ENCODE measurements at places on chromosomes 2 and 18. TPM values are rescaled to one million over a fixed set of nuclear protein-coding genes. Genes with fewer than 3 reads are reported as not detected.

- no peak for ATAC-seq
Measured at GRCh38 chr18:34723143-34723542, 13.0 kb downstream of the DTNA start.

- ATAC-seq = no peak
Measured at GRCh38 chr2:79373358-79374130, 139.3 kb upstream of the CTNNA2 start.

- ATAC-seq = no peak
Measured at GRCh38 chr2:228377533-228377932, 196.0 kb upstream of the SPHKAP start.

DNA sequence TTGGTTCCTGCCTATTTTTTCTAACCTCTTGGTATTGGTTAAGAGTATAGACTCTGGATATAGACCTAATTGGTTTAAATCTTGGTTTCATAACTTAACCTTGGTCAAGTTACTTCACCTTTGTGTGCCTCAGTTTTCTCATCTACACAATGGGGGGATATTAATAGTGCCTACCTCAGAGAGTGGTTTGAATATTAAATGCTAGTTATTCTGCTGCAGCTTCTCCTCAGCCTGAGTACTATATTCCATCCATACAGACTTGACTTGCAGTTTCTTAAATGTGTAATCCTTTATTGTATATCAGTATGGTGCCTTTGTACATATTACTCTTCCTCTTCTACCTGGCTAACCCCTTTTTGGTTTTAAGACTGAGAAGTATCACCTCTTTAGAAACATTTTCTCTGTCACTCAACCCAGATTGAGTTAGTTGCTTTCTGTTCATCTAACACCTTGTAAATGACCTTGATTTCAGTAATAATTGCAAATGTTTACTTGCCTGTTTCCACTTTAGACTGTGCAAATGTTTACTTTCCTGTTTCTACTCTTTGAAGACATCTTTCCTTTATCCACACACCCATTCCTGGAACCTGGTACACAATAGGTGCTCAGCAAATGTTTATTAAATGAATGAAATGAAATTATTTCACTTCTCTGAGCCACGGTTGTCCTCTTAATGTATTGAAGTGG, 6.6 kb downstream of the ACVR2A start:
- no peak for ATAC-seq

DNA sequence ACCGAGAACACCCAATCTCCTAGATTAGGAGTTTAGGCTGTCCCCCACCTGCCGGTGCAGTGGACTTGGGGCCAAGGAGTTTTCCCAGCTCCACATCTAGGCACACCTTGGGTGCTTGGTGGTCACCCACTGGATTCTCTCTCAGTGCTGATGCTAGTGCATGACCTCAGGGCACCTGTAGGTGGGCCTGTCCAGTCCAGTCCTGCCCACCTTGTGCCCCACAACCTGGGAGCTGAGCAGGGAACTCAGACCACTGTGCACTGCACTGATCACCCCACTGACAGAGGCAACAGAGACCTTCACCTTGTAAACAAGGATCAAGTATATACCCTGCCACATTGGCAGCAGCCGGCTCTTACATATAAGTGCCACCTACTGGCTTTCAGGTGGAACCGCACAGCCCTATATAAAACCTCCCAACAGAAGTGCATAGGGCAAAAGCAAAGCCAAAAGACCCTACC, 12.7 kb upstream of the CDH19 start:
- ATAC-seq = no peak

GRCh38 chr18:12233378-12233777, 20.8 kb upstream of the CIDEA start:
- no peak for ATAC-seq

DNA sequence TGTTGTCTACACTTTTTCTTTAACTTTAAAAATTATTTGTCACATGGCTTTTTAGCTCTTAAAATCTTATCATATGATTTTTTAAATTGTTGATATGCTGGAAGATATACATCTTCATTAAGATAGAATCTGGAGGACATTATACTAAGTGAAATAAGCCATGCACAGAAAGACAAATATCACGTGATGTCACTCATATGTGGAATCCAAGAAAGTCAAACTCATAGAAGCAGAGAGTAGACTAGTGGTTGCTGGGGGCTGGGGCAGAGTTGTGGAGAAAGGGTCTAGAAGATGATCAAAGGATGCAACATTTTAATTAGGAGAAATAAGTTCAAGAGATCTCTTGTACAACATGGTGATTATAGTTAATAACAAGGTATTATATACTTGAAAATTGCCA, 280.9 kb downstream of the GULP1 start:
- no peak for ATAC-seq

- ATAC-seq = peak; percentile 18
Measured at GRCh38 chr2:128261245-128262128, 57.2 kb downstream of the HS6ST1 start.

- no peak for ATAC-seq
Measured at GRCh38 chr18:25563816-25564683, 212.1 kb upstream of the ZNF521 start.

DNA sequence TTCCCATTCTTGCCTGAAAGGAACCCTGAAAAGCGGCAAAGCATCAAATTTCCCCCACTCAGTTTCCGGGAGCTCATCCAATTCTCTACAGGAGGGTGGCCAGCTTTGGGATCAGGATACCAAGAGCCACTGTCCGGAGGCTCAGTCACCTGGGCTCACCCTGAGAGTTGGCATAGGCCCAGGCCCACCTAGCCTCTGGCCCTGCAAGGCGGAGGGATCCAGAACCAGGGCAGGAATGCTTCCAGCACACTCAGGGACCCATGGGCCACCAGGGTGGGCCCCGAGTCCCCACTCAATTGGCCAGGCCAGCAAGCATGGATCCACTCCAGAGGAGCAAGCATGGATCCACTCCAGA, 432.9 kb upstream of the MYT1L start:
- no peak for ATAC-seq

DNA sequence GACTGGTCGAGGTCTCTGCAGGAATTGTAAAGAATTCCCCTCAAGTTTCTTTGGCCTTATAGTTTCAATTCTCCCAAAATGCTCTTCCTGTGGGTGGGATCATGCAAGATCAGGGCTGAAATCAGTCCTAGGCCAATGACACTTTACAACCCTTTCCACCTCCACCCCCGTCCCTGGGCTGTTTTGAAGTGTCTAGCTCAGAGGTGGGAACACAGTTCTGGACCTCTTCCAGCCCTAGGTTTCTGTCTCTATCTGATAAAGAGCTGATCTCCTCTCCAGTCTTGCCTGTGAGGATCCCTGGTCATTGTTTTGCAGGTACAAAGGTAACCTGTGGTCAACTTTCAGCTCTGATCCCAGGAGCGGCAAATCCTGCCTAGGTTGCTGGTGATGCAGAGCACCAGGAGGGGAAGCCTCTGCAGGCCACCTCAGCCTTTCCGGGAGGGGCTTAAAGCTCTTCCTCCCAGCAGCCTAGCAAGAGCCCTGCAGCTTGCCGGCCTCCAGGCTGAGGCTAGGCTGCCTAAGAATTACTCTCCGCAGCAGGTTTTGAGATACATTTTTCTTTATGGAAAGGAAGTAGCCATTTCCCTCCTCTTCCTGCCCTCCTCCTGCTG, 69.8 kb upstream of the WIPF1 start:
- ATAC-seq = no peak

DNA sequence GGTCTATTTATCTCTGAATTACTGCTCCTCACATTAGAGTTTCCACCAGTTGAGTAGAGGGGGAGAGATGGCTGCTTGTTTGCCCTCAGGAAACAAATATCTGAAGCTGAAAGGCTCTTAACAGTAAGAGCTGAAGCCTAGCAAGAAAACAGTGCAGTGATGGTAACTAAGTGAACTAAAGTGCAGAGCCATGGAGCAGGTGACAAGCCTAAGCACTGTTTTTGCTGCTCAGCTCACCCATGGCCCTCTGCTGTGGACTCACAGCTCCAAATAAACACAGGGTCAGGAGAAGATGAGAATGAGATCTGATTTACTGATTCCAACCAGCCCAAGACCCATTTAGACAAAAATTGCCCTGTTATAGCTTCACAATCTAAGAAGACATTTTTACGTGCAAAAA, 118.4 kb downstream of the ETAA1 start:
- no peak for ATAC-seq

- no peak for ATAC-seq
Measured at GRCh38 chr2:132609101-132609890, 60.7 kb downstream of the LYPD1 start.

- no peak for ATAC-seq
Measured at GRCh38 chr18:3723554-3723953, 273.6 kb downstream of the TGIF1 start.

DNA sequence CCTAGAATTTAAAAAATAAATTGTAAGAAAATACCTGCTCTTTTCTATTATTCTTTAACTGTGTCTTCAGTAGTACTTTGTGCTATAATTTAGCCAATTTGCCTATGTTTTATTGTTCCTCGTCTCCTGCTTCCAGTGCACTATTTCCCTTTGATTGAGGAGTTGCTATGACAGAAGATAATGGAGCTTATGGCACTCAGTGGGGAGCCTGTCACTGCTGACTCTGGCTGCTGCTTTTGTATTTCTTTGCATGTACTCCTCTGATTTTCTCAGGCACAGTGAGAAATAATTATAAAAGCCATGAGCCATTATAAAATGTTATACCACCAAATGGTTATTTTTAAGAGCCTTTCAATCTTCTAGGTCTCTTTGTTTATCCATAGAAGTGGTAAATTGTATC, 1310.8 kb upstream of the SLC39A10 start:
- ATAC-seq = no peak

SLC39A10 gene
- total RNA-seq = 7.1 TPM

TRIB2 gene
- total RNA-seq = 22.7 TPM

FOXD4L1 gene
- not detected for total RNA-seq

TYW5 gene
- total RNA-seq = 11.7 TPM

RIT2 gene
- total RNA-seq = not detected

RPE gene
- 49.0 TPM for total RNA-seq

DUSP28 gene
- 3.0 TPM for total RNA-seq

Data from gastroesophageal sphincter (tissue), 4 donors.